ENCODE measurements at places on chromosomes 5 and 9. TPM values are rescaled to one million over a fixed set of nuclear protein-coding genes. Genes with fewer than 3 reads are reported as not detected.

- DNase-seq: no peak
These were observed 221.3 kb upstream of the KLF9 start for GRCh38 chr9:70635790-70636189.

GRCh38 chr9:134484479-134484878 lies 157.1 kb upstream of the COL5A1 start:
- DNase-seq: no peak

DNA sequence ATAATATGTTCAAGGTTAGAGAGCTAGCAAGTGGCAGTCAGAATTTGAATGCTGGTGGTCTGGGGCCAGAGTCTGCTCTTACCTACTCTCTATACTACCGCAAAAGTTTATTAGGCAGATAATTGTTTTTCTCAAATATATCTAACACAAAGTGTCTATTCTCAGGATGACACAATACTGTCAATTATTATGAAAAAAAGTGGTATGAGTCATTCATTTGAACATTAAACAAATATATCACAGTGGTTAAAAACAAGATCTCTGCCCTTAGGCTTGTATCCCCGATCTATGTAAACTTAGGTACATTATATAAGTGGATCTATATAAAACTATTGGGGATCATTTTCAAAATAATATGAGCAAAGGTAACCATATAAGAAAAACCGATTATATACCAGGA lies 354.9 kb downstream of the CETN3 start:
- no peak for DNase-seq

DNA sequence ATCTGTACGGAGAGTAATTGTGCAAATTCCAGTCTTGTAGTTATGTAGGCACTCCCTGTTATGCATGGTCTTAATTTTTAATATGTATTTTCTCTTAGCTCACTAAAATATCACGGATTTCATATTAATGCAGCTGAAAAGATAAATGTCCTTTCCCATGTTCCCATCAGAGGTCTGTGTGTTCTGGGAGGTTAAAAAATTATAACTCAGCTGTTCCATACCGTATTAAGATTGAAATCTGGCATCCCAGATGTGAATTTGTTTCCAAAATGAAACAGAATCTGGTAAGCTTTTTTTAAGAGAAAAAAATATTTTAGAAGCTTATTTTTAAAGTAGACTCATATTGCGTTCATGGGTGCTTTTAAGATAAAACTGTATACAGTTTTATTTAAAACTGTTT lies 44.3 kb downstream of the SEMA6A start:
- no peak for DNase-seq

DNA sequence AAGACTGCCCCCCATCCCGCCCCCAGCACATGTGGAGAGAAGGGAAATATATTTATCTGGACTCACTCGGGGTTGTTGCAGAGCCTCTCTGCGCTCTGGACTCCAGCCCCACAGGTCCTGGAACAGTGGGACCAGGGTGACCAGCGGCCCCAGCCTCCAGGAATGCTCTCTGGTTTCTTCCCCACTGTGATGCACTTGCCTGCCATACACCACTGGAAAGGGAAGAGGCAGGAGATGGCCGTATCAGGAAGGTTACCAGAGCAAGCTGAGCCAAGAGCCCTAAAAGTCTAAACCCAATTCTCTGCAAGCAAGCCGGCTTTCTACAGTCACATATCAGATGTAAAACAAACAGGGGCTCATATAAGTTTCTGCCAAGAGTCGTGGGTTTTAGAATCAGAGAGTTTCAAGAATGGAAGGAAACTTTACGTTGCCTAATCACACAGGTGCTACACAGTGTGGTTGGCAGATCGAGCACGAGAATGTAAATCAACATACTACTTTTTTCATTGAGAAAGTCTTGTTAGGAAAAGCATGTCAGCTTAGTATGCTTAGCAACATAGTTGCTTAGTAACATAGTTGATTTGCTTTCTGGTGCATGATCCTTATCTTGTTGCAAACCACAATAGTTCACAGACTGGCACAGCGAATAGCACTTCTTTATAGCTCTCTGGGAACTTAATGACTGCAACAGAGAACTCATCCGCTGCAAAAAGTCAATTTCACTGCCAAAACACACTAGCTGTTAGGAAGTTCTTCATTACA lies 201.2 kb downstream of the TARS1 start:
- no peak for DNase-seq

DNA sequence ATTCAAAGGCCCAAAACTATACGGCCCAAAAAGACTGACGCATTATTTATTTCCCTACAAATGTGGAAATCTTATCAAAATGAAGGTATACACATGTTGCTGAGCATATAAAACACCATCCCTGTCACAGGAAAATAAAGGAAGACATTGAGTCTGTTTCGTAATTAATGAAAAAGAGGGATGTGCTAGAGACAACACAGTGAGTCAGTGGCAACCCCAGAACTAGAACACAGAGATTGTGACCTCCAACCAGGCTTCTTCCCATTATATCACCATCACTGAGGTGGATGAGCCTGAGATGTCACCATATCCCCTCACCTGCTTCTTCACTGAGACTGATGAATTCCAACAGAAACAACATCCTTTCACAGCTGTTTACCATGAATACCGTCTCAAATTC lies 3.8 kb downstream of the NDUFA8 start:
- DNase-seq: no peak

DNA sequence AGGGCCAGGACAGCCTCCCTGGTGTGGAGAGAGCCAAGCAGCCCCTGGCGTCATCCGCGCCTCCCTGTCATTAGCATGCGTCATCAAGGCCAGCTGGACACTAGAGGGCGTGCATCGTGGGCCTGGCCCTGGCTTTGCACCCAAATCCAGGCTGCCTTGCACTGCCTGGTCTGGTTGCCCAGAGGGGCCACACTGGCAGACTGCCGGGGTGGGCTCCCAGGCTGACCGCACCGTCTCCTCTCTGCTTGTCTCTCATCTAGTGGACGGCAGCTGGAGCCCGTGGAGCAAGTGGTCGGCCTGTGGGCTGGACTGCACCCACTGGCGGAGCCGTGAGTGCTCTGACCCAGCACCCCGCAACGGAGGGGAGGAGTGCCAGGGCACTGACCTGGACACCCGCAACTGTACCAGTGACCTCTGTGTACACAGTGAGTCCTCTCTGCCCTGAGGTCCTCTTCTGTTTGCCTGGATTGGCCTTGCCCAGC lies 29.0 kb downstream of the HK3 start:
- peak; percentile 60 for DNase-seq

DNA sequence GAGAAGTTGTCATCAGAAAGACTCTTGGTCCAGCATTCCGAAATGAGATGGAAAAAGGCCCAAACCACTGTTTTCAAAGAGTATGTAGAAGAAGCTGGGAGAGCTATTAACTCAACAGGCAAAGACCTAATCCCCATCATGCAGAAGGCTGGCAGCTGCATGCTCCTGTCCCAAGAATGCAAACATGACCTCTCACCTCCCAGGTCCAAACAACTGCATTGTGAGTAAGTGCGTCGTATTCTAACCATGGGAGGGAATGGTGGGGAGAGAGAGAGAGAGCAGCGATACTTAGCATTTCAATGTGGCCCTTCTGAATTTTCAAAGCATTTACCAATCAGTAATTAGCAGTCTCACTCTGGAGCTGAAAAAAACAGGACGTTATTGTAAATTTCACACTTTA lies 27.6 kb downstream of the TRPC7 start:
- DNase-seq: no peak

SMIM3 gene
- 9.7 TPM for total RNA-seq

NTNG2 gene
- not detected for total RNA-seq
